ENCODE measurements at places on chromosomes 13 and 19.

DNA sequence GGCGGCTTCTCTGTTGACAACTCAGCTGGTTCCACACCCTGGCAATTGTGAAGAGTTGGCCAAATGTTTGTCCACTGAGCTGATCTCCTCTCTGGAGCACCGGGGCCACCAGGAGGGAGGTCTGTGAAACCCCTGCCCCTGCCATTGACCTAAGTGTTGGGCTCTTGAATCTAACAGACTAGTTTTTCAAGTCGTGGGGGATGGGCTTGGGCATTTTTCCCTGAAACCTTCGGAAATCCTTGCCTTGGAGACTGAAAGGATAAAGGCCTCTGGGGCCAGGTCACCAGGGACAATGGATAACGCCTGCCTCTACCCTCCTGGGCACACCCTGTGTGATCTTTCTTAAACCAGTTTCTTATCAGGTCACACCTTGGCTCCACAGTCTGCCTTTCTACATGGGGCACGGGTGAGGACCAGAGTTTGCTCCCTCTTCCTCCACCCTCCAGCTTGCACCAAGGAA lies 881 bp downstream of the GEMIN7 start:
- DNase-seq: no peak

DNA sequence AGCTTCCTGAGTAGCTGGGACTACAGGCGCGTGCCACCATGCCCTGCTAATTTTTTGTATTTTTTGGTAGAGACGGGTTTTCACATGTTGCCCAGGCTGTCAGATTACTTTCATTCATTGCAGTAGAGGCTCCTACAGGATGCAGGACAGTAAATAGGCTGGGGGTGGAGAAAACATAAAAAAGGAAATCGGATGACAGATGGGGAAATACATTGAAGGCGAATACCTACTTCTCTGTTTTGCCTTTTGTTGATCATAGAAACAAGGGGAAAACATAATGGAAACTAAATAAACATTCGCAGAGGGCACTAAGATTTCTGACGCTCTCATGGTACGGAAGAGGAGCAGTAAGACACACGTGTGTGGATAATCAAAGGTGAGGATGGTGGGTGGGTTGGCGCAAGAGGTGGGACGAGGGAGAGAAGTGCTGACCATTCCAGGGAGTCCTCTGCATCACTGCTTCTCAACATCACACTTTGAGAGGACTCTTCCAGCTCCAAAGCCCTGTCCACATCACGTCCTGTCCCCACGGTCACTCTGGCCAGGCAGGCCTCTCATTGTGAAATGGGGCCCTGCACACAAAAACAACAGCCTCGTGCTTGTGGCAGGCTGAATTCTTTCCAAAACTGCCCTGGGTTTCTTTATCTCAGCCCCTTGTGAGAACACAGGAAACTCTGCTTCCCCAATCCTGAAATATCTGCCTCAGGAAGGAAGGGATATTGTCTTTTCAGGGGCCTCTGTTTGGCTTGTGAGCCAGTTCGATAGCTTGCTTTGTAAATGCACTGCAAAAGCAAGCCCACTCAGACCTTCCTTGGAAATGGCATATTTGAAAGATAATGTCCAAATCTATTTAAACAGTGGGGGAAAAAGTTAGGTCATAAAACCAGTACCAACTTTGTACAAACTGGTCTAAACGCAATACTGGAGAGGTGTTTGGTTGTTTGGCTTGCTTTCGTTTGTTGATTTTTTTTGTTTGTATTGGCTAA lies 188.5 kb downstream of the FOXO1 start:
- DNase-seq: no peak

DNA sequence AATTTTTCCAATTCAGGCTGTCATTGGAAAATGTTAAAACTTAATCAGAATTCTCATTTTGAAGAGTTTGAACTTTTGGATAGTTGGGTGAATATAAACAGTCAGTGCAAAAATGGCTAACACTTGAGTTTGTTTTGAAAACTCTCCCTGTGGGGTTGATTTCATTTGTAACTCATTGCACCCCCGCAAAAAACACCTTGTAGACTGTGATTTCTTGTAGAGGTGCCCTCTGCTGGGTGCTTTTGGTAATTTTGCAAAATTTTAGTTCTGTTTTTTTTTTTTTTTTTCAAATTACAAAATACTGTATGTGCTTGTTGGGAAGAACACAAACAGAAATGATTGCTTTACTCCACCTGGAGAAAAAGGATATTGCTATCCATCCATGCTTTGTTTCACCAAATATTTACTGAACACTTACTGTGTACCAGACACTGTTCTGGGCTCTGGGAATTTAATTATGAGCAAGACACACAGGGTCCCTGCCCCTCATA lies 28.2 kb upstream of the GPI start:
- no peak for DNase-seq

DNA sequence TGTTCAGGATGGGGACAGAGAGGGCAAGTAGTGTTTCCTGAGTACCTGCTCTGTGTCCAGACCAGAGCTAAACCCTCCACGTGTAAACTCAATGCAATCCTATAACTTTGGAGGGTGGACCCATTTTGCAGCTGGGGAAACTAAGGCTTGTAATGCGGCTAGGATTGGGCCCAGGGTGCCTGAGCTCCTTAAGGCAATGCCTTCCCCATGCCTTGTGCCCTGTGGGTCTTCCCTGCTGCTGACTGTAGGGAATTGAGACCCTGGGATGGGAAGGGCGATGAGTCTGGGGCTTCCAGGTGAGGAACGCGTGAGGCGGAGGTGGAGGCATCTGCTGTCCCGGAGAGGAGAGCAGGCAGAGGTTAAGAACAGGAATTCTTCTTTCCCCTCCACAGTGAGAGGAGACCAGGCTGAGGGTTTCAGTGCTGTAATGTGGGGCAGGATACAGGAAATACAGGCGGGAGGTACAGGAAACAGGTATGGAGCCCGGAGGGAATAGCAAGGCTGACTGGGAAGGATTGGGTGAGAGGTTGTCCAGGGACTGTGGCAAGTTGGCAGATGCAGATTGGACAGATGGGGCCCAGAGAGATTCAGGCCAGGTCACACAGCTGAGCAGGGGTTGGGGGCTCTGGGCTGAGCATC lies 19.2 kb downstream of the SLC27A1 start:
- no peak for DNase-seq

DNA sequence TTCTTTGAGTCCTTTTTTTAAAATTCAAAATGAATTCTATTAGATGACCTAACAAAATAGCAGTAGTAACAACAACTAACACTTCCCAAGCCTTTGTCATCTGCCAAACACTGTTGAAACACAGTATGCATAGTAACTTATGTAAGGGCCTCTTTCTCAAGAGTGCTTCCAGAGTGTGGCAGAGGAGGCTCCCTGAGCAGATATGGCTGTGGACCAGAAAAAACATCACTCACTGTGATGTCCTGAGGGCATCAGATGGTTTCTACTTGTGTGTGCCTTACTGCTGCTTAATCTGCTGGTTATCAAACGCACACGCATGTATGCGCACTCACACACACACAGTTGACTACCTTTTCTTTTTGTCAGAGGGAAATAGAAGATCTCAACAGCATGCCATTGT lies 110.8 kb downstream of the DLEU7 start:
- no peak for DNase-seq

- no peak for DNase-seq
Observed at GRCh38 chr19:32287086-32287485, 58.3 kb upstream of the ZNF507 start.

DNA sequence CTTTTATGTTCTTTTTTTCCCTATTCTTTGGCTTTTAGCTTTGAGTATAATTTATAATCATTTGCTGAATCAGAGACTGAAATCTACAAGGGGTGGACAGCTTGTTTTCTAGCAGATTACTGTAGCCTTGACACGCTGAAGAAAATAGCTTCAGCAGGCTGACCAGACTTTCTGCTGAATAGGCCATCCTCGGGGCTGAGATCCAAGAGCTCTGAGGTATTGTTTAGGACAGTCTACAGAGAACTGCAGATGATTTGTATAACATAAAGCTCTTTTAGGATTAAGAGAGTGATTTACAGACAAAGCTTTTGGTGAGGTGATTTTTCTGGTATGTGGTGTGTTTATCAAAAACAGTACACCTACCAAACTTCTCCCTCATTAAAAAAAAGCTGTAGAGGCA lies 16.8 kb downstream of the POLR1D start:
- DNase-seq: no peak

DNA sequence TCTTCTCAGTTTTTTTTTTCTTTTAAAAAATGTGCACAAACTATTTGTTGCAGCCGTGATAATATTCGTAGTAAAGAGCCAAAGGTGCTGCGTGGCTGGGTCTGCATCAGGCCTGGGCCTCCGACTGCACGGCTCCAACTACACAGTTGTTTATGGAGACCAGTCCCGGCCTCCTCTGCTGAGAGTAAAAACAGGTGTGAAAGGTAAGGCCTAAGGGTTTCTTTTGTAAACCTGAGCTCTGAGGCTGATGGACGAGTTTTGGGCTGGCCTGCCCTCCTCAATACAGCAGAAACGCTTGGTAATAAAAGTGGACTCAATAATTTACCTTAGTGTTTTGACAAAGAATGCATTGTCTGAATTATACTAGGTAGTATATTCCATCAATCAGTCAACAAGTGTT lies 3.9 kb downstream of the MBNL2 start:
- no peak for DNase-seq
